Stimulated activated CD8-positive, alpha-beta memory T cell treated with anti-CD3 and anti-CD28 coated beads, Interleukin-7, amount 100 ng/mL, for 24 hours (primary cell): ENCODE measurements at places on chromosomes 11 and 22.

GRCh38 chr11:5339771-5340322, 3.5 kb downstream of the OR51B5 start:
- DNase-seq = no peak

GRCh38 chr11:12382451-12382850, 5.1 kb downstream of the PARVA start:
- DNase-seq = no peak

- DNase-seq = no peak
Measured at GRCh38 chr22:27863001-27863400, 56.1 kb downstream of the PITPNB start.

- no peak for DNase-seq
Measured at GRCh38 chr11:57514538-57515331, 767 bp downstream of the SLC43A1 start.

DNA sequence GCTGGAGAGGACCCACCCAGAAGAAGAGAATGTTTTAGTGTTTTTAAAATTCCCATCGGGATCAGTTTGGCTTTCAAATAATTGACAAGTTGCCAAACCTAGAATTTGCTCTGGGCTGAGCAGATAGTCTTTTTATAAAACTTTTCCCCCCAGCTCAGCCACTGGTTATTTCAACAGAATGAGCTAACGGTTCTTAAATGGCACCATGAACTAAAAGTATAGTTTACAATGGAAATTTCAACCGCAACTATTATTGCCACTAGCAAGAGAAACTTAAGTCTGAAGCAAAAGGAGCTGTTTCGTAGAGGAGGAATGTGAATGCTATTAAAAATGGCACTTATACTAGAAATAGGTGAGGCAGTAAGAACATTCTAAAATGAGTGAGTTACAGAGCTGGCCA, 3.4 kb downstream of the DKK3 start:
- DNase-seq = no peak

GRCh38 chr11:132904607-132905006, 627.7 kb downstream of the OPCML start:
- DNase-seq = no peak

DNA sequence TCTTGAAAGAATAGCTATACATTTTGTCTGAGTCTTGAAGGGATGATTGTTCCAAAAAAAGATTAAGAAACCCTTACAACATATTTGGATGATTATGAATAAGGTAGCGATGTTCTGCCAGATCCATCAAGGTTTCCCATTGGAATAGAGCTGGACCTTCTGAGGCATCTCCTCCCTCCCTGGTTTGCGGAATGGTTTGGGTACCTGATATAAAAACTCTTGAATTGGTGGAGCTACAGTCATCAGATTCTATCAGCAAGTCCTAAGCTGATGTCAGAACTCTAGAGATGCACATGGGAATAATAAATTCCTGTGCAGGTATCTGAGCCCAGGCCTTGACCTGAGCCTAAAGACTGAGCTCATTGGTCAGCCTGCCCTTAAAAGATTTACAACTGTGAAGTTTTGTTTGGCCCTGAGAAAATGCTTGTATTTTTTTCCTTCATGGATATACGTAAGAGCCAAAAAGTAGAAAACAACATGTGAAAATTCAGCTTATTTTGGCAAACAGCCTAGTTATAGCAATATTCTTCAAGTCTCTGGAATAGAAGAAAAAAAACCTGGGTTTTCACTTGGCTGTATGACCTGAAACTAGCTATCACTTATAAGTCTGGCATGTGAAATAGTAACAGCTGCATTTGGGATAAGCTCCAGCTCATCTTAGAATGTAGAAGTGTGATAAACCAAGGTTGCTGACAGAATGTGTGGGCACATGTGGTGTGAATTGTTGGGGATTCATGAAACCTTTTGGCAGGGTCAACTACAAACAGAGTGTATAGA, 265.7 kb upstream of the CTSC start:
- no peak for DNase-seq

- no peak for DNase-seq
Measured at GRCh38 chr11:61890529-61891330, 615 bp downstream of the FADS3 start.

- no peak for DNase-seq
Measured at GRCh38 chr22:32040324-32040904, 2.6 kb upstream of the SLC5A1 start.

DNA sequence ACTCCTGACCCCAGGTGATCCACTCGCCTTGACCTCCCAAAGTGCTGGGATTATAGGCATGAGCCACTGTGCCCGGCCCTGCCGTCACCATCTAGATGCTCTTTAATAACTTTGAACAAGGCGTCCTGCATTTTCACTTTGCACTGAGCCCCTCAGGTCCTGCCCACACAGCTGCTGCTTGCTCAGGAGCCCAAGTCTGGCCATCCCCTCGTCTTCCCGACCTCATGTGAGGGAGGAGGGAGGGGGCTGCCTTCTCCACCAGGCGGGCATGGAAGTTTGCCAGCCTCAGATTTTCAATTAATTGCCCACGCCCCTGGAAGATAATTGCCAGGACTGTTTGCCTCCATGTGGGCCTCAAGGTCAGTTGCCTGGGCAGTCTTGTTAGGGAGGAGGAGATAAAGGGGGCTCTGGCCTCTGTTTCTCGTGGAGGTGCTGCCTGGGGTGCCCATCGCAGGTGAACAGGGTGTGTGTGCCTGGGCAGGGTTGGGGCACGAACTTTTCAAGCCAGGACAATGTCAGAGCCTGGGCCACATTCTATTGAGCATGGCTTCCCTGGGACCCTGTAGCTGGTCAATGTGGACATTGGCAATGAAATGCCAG, 27.9 kb upstream of the MYEOV start:
- no peak for DNase-seq

DNA sequence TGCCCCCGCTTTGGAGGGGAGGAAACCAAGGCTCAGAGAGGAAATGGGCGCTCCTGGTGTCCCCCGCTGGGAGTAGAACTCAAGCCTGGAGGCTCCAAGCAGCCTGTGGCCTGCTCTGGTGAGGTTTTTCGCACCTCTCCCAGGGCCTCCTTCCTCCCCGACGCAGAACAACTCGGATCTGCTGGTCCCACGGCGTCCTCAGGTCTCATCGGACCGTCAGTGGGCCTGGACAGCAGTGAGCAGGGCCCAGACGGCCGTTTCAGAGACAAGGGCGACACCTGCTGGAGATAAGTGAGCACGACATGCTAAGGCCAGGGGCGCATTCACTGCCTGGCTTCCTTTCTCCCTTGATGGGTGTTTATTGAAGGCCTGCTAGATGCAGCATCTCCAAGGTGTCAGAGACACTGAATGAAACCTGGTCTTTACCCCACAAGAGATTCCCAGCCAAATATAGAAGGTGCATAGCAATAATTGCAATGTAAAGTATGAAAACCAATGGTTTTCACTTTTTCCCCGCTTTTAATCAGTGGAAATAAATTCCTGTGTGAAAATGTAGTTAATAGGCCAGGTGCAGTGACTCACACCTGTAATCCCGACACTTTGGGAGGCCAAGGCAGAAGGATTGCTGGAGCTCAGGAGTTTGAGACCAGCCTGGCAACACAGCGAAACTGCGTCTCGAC, 26.9 kb upstream of the CD82 start:
- DNase-seq = peak; percentile 40

GRCh38 chr11:122879785-122880184, 2.8 kb upstream of the JHY start:
- no peak for DNase-seq

DNA sequence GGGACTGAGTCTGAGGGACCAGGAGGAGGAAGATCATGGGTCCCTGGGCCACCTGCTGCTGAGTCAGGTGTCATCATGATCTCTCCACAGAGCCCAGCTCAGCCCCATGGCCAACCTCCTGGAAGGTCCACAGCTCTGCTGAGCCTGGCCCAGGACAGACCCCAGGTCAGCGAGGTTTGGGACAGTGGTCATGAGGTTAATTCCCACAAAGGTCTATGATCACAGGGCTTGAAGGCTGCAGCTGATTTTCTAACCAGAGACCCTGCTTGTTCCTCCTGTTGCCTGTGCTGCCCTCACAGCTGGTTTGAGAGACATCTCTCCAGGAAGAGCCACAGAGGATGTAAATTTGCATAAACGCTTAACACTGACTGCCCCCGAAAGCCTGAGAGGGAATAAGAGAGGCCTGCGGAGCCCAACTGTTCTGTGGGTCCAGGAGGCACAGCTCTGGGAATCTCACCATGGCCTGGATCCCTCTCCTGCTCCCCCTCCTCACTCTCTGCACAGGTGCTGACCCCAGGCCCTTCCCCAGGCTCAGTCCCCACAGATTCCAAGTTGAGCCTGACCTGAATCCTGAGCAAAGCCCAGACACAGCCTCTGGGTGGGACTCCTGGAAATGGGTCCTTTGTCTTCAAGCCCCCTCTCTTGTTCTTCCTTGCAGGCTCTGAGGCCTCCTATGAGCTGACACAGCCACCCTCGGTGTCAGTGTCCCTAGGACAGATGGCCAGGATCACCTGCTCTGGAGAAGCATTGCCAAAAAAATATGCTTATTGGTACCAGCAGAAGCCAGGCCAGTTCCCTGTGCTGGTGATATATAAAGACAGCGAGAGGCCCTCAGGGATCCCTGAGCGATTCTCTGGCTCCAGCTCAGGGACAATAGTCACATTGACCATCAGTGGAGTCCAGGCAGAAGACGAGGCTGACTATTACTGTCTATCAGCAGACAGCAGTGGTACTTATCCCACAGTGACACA, 102.8 kb downstream of the GGTLC2 start:
- DNase-seq = no peak

DNA sequence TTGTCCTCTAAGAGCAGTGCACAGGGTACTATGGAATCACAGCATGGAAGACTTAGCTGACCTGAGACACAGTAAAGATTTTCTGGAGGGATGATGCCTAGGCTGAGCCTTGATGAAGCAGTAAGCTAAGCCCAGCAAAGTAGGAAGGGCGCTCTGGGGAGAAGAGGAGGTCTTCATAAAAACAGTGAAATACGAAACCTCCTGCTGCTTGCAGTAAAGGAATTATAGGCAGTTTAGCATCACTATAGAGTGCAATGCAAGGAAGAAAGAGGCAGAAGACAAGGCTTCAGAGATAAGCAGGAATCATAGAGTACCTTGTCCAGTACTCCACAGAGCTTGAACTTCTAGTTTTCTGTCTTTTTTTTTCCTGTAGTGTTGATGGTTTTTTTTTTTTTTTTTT, 555.7 kb upstream of the CADM1 start:
- no peak for DNase-seq

GRCh38 chr11:120499088-120499487, 12.5 kb upstream of the GRIK4 start:
- no peak for DNase-seq

DNA sequence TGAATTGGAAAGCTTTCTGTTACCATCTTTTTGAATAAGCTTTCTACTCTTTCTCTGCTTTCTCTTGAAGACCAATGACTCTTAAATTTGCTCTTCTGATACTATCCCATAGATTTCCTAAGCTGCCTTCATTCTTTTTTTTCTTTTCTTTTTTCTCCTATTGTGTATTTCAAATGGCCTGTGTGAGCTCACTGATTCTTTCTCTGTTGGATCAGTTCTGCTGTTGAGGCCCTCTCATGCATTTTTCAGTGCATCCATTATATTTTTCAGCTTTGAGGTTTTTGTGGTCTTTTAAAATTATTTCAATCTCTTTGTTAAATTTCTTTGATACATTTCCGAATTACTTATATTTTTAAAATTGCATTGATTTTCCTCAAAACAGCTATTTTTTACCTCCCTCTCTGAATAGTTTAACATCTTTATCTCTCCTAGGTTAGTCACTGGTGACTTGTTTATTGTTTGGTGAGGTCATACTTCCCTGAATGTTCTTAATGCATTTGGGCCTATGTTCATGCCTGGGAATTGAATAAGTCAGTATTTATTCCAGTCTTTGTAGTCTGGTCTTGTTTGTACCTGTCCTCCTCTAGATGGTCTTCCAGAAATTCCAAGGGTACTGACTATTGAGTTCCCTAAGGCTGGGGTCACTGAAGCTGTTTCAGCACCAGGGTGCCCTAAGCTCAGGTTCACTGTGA, 110.6 kb upstream of the SERPIND1 start:
- no peak for DNase-seq
